SHP77 (cell line): ENCODE measurements at places on chromosomes 5 and 9.

- DNase-seq = peak; percentile 74
Observed at GRCh38 chr9:93003552-93004407, 54.7 kb upstream of the SUSD3 start.

- no peak for DNase-seq
Observed at GRCh38 chr9:81832571-81833285, 95.5 kb upstream of the SPATA31D4 start.

- no peak for DNase-seq
Observed at GRCh38 chr5:3197304-3198073, 398.1 kb upstream of the IRX1 start.

DNA sequence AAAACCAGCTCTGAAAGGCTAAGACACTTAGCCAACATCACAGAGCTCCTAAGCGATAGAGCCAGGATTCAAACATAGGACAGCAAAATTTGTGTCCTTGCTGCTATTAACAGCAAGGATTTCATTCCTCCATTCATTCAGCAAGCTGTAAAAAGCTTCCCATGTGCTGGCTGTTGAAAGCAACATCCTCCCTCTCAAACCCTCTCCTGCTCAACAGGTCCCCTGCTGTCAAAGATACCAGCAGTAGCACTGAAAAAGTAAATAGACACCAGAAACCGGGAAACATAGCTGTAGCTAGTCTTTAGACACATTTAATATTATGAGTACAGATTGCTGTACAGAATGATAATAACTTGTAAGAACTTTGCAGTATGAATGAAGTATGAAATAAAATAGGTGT, 52.6 kb upstream of the ADAMTSL1 start:
- no peak for DNase-seq

DNA sequence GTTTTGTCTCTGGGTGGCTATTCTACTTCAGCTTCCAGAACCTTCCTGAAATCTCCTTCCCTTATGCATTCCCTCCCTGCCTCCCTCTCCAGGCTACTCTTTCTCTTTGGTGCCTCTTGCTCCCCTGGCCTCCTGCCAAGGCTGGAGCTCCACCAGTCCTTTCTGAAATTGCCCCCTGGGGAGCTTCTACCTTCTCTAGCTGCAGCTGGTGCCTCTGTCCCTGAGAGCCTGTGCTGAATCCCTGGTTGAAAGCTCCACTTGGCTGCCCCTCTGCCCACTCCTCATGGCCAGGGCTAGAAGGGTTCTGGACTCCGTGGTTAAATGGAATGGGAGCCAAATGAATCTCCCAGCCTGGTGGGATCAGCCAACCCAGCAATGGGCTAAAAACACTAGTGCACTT, 80.1 kb downstream of the COL15A1 start:
- peak; percentile 20 for DNase-seq

GRCh38 chr9:86082870-86083269, 16.5 kb downstream of the GOLM1 start:
- DNase-seq = no peak

- DNase-seq = no peak
Observed at GRCh38 chr5:115774684-115775083, 41.8 kb downstream of the CDO1 start.

DNA sequence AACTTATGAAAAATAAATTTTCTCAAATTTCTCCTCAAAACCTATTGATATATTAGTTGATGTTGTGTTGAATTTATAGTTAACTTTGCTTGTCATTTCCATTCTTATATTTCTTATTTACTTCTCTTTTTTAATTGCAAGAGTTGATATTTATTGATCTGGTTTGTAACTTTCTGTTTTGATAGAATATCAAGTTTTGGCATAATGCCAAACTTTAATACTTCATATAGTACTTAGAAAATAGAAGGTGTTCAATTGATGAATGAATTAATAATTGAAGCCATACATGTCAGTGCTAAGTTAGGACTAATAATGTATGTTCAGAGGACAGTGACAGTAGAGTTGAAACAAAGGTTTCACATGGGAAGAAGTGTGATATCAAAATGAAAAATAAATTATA, 27.9 kb downstream of the ERCC6L2 start:
- DNase-seq = no peak

DNA sequence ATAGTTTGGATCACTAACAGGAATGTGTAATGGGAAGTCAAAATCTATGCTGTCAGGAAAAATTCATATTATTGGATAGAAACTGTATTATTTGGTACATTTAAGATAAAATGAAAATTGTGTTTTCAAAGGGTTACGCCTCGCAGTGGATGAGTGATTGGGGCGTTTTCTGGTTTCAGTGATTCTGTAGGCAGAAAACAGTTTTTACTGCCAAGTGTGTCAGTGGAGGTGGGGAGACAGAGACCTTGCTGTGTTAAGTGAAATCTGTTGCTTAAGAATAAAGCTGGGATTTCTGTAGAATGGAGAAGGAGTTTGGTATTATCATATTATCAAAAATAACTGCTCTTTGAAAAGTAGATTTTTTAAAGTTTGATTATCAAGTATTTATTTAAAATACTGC, 69.7 kb downstream of the GHR start:
- no peak for DNase-seq

GRCh38 chr9:36053971-36054370, 17.3 kb downstream of the RECK start:
- DNase-seq = no peak

DNA sequence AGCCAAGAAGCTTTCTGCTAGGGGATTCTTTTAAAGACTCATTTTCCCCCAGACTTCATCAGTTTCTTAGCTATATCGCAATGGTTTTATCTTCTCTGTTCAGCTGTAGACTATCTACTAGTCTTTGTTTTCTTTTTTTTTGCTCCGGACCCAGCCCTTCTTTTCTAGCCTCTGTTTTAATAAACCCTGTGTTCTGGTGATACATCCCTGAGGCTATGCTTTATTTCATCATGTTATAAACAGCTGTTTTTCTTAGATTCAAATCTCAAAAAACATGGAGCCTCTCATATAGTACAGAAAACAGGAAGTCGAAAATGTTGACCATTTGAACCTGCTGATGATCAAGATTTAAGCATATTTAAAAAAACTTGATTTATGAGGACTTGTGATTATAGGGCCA, 37.8 kb downstream of the SCGB3A1 start:
- no peak for DNase-seq

GRCh38 chr5:4233671-4234070, 638.0 kb downstream of the IRX1 start:
- no peak for DNase-seq

- DNase-seq = no peak
Observed at GRCh38 chr9:5811751-5812150, 21.2 kb downstream of the ERMP1 start.

- no peak for DNase-seq
Observed at GRCh38 chr5:31854181-31855133, 215.5 kb downstream of the PDZD2 start.

DNA sequence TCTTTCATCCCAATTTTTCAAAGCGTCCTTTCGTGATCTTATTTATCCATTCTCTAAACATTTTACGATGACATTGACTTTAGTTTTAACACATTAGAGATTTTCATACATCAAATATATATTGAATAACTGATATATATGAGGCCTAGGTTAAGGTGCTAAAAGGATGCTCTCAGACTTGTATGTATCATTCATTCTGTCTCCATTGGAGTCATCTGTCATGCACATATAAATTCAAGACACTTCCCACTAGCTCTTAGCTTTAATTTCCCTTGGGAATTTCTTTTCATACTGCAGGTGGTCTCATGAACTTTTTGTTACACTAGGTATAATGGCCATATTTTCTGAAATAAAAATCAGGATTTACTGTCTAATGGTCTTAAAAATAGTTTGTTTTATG, 635.8 kb upstream of the C9orf72 start:
- DNase-seq = no peak

GRCh38 chr5:68838157-68838718, 255.6 kb upstream of the SLC30A5 start:
- DNase-seq = no peak

- peak; percentile 38 for DNase-seq
Observed at GRCh38 chr5:177426566-177427210, at the start of gene GRK6. Gene GRK6, plus strand, starts transcription at chr5:177426676. Its CDS starts 170 bp downstream, at chr5:177426846.

- DNase-seq = no peak
Observed at GRCh38 chr9:127136880-127137639, 14.6 kb upstream of the ANGPTL2 start.

DNA sequence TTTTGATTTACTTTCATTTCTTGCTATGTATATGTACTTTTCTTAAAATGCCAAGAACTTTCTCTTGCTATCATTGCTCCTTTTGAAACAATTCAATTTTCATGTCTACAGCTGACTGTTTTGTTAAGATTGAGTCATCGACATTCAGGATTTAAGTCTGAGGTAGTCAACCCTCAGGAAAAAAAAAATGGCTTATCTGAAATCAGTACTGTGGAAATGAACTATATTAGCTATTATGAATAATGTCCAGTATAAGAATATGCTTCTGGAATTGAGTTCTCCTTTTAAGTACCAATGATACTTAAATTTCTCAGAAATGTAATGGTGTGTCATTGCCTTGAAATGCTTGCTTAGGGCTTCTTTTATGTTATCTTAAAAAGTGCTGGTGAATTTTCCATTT, 37.9 kb downstream of the TNFAIP8 start:
- no peak for DNase-seq

DNA sequence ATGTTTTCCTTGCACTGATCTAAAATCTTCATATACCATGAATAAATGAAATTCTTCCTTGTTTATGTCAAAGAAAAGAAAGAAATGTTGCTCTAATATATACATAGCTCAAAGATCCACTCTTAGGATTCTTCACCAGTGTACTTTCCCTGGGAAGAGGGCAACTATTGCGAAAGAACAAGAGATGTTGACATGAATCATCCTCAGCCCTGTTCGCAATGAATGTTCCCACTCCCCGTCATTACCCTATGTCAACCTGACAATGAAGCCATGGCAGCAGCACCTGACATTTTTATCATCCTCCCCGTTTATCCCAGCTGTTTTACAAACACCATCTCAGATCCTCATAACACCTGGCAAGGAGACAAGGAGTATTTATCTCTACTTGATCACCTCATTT, 409.1 kb upstream of the GRIA1 start:
- DNase-seq = peak; percentile 54

GRCh38 chr5:56759521-56760216, 55.7 kb upstream of the MAP3K1 start:
- DNase-seq = no peak

DNA sequence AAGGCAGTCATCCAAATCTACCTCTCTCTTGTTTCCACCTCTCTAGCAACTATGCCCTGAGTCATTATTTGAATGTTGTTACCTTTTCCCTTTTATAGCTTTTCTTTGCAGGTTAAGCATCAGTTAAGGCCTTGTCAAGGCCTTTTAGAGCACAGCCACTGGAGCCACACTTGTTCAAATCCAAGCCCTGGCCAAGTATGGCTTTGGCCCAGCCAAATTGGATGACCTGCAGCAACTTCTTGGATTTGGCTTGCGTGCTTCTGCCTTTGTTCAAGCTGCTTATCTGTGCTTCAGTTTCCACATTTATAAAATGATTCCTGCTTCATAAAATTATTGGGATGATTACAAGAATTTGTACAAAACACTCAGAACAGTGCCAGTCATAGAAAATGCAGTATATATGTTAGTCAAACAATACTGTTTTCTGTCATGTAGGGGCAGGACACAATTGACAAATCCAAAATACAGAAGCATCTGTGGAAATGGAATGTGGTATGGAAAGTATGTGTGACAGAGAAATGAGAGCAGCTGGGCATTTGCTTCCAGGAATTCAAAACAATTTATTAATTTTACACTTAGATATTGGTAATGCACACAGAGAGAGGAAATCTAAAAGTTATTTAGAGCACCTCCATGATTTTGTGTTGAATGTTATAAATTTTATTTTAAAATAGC, 17.9 kb upstream of the RLN1 start:
- DNase-seq = no peak

DNA sequence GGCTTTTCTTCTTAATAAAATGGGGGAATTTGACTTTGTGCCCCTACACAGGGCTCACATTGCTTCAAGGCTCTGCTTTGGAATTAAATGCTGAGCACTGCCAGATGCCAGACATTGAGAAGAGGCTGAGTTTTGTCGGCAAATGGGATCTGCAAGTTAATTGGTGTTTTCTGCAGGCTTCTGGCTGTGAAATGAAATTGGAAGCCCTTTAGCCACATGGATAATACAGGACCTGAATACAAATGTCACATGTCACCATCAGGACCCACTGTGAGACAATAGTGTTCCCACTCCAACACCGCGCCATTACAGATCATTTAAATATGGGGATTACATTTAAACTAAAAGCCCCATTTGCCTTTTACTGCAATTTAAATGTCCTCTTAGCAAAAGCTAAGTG, 164.4 kb downstream of the ZSWIM6 start:
- DNase-seq = no peak

- no peak for DNase-seq
Observed at GRCh38 chr9:93501406-93501805, 48.0 kb upstream of the FAM120AOS start.

DNA sequence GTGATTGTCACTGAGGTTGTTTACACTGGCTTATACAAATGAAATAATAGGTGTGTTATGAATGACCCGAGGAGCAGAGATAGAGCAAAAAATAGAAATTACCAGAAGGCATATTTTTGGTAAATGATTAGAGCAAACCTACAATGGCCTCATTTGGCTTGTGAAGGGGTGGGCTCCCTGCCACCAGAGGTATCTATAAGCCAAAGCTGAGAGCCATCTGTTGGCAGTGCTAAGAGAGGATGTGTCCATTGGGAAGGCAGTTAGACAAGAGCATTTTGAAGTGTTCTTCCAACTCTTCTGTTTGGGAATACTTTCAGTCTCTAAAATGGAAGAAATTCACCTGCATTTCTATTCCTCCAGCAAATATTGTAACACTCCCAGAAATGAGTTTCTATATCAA, 10.6 kb downstream of the NIPAL4 start:
- DNase-seq = no peak

- DNase-seq = peak; percentile 96
Observed at GRCh38 chr9:131627648-131628458, 82.5 kb downstream of the PRRT1B start.

GRCh38 chr9:123957731-123958130, 27.8 kb upstream of the DENND1A start:
- DNase-seq = no peak

DNA sequence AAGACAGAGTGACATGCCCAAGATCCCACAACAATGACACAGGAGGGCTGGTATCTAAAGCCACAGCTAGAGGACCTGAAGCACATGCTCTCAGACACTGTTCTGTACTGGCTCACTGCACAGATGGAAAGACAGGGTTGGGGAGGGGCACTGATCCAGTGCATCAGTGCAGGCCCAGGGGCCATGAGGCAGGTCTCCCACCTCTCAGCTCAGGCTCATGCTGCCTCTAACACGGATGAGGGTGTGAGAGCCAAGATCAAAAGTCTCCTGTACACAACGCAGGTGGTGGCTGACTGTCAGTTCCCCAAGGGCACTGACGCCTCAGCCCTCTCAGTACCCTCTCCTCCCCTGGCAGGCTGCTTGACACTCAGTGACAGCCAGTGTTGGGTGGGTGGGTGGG, 10.9 kb downstream of the RAPGEF1 start:
- no peak for DNase-seq

DNA sequence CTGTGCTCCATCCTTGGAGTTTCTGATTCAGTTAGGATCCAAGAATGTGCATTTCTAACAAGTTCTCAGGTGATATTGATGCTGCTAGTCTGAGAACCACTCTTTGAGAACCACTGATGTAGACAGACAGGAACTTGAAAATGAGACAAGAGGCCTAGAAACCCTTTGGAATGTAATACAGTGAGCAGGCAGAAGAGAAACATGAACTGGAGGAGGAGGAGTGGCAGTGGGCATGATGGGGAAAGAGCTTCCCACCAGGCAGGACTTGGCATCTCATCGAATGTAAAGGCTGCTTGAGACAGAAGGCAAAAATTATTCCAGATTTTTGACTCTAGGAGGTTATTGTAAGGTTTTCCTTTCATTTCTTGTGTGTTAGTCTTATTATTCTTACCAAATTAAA, 295.8 kb upstream of the SGCD start:
- DNase-seq = no peak
